ENCODE measurements at places on chromosomes 7 and 10.

GRCh38 chr10:79418886-79419595 lies 26.4 kb downstream of the ZCCHC24 start:
- DNase-seq = no peak

- DNase-seq = no peak
These were observed 6.3 kb downstream of the MTPN start for GRCh38 chr7:135970682-135971365.

- DNase-seq = no peak
These were observed 14.0 kb downstream of the AMZ1 start for GRCh38 chr7:2701832-2702593.

- DNase-seq = no peak
These were observed 140.4 kb upstream of the AUTS2 start for GRCh38 chr7:69457595-69458504.

DNA sequence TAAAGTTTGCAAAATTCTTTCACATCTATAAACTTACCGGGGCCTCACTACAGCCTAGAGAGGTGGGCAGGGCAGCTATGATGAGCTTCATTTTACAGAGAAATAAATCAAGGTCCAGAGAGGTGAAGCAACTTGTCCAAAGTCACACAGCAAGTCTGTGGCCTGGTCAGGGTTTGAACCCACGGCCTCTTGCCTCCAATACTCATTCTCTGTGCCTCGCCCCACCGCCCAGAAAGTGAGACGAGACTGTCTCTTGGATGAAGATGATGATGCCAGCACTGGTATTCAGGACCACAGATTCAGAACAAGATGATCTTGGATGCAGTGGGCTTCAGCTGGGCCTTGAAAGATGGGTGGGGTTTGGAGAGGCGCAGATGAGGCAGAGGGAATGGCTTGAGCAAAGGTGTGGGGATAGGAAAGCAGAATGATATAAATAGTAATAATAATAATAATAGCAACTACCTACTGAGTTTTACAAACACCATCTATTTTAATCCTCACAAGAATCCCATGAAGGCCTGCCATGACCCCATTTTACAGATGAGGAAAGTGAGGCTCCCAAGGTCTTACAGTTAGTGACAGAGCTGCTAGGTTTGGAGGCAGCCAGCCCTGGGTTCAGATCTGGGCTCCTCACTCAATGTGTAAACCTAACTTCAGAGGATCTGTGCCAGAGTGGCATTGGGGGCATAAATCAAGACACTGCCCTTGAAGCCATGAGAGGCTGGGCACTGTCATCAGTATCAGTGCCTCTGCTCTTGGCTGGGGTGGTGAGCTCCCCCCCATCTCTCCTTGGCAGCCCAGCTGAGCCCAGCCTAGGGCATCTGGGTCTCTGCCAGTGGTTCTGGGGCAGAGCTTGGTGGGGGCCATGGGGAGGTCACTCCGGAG lies 70.0 kb downstream of the NEURL1 start:
- DNase-seq = no peak

GRCh38 chr10:131843089-131843595 lies 57.7 kb upstream of the PPP2R2D start:
- no peak for DNase-seq

DNA sequence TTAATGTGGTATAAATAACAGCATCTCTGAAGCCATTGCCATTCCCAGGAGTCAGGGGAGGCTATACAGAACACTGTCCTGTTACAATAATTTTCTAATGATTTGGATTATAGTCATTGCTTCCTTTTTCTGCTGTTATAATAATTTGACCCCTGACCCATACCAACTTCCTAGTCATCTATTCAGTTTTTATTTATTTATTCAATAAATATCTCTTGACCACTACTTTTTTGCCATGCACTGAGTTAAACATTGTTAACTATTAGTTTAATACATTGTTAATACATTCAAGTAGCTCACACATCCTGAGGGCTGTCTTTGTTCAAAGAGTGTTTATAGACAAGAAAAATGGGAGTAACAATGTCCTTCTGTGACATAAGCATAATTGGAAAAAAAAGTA lies 235.5 kb upstream of the MEOX2 start:
- DNase-seq = no peak

GRCh38 chr10:116663342-116663741 lies 42.6 kb downstream of the PNLIPRP2 start:
- DNase-seq = no peak

- no peak for DNase-seq
These were observed 161.7 kb upstream of the MKI67 start for GRCh38 chr10:128287921-128288320.

- no peak for DNase-seq
These were observed 84.1 kb downstream of the THSD7A start for GRCh38 chr7:11747715-11748485.

- no peak for DNase-seq
These were observed 896.1 kb downstream of the CCSER2 start for GRCh38 chr10:85224366-85224940.

DNA sequence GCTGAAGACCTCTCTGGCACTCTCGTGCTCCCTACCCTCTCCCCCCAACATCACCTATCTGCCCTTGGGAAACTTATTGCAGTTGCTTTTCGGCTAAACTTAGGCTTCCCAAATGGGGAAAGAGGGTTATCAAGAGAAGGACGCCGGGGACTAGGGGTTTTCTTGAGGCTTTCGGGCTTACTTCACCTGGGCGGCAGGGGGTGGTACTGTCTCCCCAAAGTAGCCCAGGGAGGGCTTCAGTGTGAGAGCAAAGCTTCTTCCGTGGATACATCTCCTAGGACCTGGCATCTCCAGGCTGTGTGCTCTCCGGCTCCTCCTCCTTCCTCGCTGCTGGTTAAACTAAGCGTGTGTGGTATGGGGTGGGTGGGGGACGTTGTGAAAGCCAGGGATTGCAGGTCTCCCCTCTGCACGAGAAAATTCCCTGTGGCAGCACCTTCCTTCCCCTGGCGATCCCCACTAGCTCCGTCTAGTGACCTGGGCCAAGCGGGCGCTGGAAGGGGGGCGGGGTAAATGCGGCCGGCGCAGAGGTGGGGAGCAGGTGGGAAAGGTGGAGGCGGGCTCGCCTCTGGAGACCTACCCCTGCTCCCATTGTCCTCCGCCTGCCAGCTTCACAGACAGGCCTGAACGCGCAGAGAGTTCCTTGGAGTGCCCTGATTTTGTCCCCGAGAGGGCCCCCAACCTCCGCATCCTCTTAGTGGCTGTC lies 1.1 kb downstream of the PLXDC2 start:
- no peak for DNase-seq

DNA sequence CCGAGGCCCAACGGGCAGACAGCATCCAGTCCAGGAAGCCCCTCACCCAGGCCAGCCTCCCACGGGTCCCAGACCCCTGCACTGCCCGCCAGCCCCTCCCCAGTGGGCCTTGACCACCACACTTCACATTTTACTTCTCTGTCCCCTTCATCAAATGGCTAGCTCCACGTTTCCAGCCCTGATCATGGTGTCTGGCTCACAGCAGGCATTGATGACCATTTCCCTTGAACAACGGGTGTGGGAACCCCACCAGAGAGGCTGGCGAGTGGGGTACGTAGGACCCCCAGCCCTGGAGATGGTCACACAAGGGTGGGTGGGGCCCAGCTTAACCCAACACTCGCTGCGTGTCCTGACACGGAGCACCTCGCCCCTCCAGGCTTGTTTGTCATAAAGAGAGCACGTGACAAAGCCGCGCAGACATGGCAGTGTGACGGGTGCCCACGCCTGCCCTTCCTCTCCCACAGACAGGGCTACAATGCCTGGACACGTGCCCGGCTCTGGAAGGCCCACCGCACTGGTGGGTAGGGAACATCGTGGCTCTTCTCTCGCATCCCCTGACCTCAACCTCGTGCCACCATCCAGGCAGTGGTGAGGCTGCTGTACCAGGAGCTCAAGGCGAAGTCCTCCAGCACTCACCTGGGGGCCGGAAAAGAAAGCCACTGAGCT lies 267.7 kb downstream of the MAD1L1 start:
- no peak for DNase-seq

GRCh38 chr10:23367896-23368595 lies 23.4 kb upstream of the C10orf67 start:
- no peak for DNase-seq

- DNase-seq = no peak
These were observed 12.5 kb downstream of the NPS start for GRCh38 chr10:127561647-127562046.

DNA sequence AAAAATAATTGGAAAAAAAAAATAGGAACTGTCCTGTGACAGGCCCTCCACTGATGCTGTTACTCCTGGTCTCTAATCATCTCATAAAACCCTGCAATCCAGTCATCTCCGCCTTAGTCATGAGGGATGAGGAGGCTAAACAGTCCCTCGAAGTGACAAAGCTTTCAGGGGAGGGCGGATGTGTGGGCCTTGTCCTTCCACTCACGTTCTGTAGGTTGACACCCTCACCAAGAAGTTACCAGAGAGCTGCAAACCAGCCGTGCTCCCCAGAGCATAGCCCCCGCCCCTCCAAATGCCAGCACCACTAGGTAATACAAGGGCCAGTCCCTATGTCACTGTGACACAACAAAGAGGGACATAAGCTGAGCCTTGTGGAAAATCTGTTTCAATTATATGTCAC lies 11.9 kb downstream of the COBL start:
- DNase-seq = no peak

DNA sequence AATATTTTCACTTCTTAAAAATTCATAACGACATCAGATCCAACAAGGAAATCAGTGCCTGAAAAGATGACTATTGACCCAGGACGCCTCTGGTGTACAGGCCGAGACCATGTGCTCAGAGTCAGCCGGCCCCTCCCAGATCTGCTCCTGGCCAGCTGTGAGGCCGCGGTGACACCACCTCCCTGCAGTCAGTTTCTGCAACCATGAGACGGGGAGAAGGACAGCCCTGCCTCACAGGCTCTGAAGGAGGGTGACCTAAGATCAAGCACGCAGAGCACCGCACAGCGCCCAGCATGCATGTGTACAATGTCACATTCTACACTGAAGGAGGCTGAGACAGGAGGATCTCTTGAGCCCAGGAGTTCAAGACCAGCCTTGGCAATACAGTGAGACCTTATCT lies 2.6 kb upstream of the GPER1 start:
- no peak for DNase-seq

- no peak for DNase-seq
These were observed 14.9 kb upstream of the GATAD1 start for GRCh38 chr7:92432299-92432946.

DNA sequence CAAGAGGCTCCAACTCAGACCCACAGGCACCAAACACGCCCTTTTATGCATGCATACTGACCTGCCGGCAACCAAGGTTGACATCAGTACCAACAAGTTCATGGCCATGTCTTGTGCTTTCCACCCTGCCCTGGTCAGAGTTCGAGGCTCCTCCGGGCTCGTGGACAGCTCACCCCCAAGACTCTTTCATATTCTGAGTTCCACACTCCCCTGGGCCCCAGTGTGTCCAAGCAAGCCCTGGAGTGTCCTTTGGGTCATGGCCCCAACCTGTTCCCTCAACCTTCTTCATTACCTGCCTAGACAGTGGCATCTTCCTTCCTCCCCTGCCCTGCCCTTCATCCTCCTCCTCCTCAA lies 40.5 kb downstream of the HIF1AN start:
- DNase-seq = no peak

GRCh38 chr7:26376175-26376917 lies 84.7 kb downstream of the SNX10 start:
- DNase-seq = no peak

DNA sequence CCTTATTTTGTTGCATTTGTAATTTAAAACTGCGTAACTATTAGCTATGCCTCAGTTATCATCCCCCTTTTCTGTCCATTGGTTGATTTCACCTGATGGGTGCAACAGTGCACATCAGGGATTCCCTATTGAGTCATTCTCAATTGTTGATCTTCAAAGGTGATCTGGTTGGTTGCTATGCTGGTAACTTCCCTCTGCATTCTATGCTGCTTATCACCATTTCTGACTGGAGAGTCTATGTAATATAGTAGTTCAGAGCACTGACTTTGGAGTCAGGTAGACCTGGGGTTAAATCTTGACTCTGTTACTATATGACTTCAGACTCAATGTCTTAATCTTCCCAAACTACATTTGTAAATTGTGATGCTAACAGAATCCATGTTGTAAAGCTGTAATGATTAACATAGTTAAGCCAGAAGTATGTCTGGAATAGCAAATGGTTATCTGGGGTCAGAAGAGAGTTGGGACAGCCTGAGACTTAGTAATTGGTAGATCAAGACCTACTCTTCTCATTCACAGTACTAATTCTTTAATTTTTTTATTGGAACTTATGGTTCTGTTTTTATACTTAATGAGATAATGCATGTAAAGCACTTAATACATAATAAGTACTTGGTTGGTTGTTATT lies 38.1 kb downstream of the EXOC6 start:
- DNase-seq = no peak

DNA sequence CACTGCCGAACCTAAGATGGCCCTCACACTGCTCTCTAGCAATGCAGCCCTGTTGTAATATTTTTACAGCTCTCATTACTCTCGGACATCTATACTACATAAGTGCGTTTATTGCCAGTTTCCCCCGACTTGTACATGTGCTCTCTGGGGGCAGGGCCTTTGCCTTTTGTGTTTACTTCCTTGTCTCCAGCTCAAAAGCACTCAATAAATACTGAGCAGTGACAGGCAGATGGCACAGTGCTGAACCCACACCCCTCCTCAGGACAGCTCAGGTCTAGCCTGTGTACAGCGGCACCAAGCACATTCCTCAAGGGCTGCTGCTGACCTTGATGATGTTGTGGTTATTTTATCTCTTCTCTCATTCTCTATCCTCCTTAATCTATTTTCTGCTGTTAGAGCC lies 68.0 kb upstream of the ELMO1 start:
- no peak for DNase-seq

DNA sequence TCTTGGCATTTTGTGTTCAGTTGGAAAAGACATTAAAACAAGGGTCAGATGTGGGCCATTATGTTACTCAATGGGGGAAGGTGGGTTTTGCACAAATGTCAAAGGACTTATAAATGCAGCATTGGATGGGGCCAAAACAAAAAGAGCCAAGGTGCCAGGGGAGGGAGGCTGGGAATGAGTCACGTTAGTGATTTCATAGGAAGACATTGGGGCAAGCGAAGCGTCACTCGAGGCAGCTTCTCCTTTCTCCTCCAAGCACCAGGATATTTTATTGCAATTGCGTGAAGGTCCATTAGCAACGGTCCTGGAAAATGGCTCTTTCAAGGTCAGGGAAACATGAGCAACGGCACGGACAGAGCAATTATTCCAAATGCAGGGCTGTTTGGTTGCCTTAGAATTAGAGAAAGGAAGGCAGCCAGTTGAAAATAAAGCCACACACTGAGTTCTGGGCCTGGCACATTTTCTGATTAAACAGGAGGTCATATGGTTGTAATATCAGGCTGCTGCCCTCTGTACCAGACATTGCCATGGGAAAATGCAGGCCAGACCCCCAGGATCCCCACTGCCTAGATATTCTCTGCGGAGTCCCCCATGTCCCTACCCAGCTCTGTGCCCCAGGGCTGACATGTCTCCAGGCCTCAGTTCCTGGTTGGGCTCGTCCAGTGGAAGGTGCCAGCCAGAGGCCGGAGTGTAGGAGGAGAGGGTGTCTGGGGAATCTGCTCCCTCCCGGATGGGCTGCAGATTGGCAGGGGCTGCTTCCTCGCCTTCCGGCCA lies 63.3 kb upstream of the NANOS1 start:
- DNase-seq = no peak

GRCh38 chr7:26515314-26515842 lies 223.7 kb downstream of the SNX10 start:
- no peak for DNase-seq

- DNase-seq = no peak
These were observed 87.6 kb downstream of the SKIDA1 start for GRCh38 chr10:21437770-21438382.
